ENCODE measurements at places on chromosomes 6 and 20. TPM values are rescaled to one million over a fixed set of nuclear protein-coding genes. Genes with fewer than 3 reads are reported as not detected.

Gene TMEM74B
- 0.33 TPM for total RNA-seq

Gene WFDC10A
- not detected for total RNA-seq

Gene PSMA7
- total RNA-seq: 192 TPM

Gene IMPG1
- not detected for total RNA-seq

Gene SLC17A3
- not detected for total RNA-seq

Gene CST8
- total RNA-seq: not detected

Gene LAMP5
- total RNA-seq: 0.27 TPM

Data from sigmoid colon (tissue), 7 donors.